Left cardiac atrium (tissue), 4 donors: ENCODE measurements at places on chromosomes 3 and 15. TPM values are rescaled to one million over a fixed set of nuclear protein-coding genes. Genes with fewer than 3 reads are reported as not detected.

USP4 gene
- 37.1 TPM for total RNA-seq

NR2E3 gene
- not detected for total RNA-seq

FYCO1 gene
- 91.9 TPM for total RNA-seq

CEP63 gene
- 31.7 TPM for total RNA-seq

DAZL gene
- total RNA-seq = not detected

- DNase-seq = no peak
Observed at GRCh38 chr15:100759698-100760356, 119.8 kb upstream of the ALDH1A3 start.

DNA sequence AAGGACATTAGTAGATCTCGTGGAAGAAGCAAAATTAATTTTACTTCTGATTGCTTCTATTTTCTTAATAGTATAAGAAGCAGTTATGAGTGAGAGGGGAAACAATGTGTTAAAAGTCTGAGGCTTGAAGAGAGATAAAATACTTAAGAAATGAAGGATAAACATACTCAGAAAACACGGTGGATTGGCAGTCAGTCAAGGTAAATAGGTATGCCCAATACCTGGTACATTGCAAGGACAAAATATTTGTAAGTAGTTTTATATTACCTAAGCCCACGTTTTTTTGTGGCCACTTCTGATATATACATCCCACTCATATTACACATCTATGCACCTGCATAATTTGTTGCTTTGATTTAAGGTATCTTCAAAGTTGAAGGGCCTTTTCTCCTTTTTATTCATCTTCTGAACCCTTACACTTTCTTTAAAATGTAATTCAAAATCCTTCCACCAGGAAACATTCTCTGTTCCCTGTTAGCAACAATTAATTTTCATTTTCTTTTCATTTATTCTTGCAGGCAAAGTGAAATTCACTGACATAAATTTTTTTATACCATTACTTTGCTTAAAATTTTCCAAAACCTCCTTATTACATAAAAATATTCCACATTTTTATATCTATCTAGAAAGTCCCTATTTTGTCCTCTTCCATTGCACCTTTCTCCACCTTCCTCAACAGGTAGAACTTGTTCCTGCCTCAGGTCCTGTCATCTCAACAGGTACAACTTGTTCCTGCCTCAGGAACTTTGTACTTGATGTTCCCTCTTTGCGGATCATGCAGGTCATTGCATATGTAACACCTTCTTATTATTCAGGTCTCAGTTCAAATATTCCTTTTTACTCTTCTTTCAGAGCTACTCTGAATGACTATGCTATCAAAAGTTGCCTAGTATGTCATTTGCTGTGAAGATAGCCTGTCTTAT is 755.7 kb upstream of the ALCAM start:
- no peak for DNase-seq

GRCh38 chr3:100042166-100042981 is 71.9 kb downstream of the FILIP1L start:
- DNase-seq = no peak

GRCh38 chr15:63880744-63881143 is 47.0 kb upstream of the HERC1 start:
- DNase-seq = no peak

GRCh38 chr3:23864931-23865330 is 51.9 kb downstream of the NKIRAS1 start:
- DNase-seq = no peak

DNA sequence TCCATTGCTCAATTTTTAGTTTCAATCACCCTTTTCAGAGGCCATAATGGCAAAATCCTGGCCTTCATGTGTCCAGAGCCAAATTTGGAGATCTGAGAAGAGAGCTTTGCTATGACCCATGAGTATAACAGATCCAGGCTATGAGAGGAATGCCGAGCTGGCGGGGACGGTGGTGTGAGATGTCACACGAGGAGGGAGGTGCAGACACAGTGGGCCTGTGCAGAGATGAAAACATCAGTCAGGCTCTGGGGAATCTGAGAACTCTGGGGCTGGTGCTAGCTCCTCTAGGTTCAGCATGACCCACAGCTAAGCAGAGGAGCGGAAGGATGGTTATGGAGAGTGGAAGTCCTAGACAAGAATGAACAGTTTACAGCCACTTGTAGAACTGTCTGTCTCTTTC is 398.3 kb upstream of the ATP10A start:
- DNase-seq = peak; percentile 71

GRCh38 chr3:109900783-109901182 is 563.4 kb upstream of the DPPA4 start:
- no peak for DNase-seq

- DNase-seq = peak; percentile 87
Observed at GRCh38 chr15:67109141-67110034, 44.0 kb downstream of the SMAD3 start.

GRCh38 chr15:99409097-99409473 is 156.7 kb upstream of the MEF2A start:
- DNase-seq = peak; percentile 72

DNA sequence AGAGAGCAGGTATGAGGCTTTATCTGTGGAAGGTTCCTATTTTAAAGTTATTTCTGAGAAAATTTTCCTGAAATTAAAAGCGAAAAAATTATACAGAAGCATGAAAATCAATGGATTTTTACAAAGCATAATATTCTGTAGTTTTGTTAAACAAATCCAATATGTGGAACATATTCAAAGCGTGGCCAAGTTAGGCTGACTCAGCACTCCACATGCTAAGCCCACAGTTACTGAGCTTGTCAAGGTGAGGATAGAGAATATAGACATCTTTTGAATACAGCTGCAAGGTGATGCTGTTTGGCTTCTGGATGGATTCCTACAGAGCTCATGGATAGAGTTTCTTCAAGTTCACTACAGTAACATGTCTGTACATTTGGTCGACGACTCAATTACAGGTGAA is 302.5 kb downstream of the C3orf38 start:
- DNase-seq = no peak

- DNase-seq = no peak
Observed at GRCh38 chr3:141853629-141854168, 22.7 kb upstream of the ATP1B3 start.

- no peak for DNase-seq
Observed at GRCh38 chr3:55426486-55426885, 60.6 kb downstream of the WNT5A start.

- DNase-seq = no peak
Observed at GRCh38 chr15:45249125-45249780, 2.8 kb upstream of the SLC28A2 start.

DNA sequence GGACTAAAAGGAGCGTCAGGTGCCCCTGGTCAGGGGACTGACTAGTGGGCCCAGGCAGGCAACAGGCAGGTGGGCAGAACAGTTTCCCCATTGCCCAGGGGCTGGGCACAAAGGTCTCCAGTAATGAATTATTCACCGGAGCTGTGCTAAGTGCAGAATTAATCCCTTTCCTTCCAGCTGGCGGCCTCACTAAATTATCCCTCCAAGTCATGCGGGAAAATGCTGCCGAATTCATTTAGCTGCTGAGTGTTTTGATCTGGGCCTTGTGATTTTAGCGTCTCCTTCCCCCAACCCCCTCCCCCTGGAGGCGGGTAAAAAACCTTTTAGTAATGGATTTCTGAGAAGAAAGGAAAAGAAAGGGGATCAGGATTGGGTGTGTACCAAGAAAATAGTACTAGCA is 47.2 kb downstream of the CCDC33 start:
- DNase-seq = no peak

DNA sequence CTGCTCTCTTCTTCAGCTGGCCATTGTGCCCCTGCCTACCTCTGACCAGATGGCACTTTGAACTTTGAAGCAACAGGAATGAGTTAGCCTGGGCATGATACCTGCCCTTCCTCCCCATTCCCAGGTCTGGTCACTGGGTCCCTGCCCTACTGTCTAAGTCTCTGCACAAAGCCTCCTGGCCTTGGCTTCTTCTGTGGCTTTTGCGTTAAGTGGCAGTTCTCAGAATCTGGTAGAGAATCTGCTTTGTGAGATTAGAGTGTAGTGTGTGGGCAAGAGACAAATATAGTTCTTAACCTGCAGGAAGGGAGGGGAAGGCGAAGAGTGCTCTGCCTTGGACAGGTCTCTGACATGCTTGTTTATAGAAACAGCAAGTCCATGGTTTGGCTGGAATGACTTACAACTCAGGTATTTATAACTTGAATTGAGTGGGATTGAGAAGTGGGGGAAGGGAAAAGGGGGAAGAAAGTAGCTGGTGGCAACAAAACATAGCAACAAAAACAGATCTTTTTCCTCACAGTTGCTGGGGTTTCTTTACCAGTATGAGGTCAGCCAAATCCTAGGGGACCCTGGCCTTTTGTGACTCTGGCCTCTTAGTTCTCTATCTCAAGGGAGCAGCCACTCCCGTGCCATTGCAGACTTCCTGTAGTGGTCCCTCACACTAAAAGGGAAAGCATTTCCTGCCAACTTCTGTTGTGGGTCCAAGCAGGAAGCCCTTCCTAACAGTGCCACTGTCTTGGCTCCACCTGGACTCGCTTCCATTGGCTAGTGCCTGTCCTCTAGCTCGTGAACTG is 16.7 kb downstream of the MAPKBP1 start:
- peak; percentile 47 for DNase-seq

DNA sequence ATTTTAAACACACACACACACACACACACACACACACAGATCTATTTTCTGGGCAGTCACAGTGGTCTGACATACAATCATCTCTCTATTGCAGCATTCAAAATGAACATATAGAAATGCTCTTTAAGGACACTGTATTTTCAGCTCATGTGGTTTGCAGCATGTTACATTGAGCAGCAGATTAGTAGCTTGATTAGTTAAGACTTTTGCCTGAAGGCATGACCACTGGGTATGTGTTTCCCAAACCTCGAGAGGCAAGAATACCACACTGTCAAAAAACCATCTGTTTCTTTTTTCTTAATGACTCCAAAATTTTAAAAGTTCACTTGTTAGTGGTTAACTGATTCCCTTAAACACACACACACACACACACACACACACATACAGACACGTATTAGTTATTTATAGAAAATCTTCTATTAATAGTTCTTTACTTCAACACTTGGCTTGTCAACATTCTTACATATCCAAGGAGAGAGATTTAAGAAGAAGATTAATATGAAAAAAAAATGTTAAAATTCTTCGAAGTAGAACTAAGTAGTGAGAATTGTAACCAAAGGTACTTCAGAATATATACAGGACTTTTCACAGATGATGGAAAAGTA is 518.2 kb downstream of the CADM2 start:
- DNase-seq = no peak

DNA sequence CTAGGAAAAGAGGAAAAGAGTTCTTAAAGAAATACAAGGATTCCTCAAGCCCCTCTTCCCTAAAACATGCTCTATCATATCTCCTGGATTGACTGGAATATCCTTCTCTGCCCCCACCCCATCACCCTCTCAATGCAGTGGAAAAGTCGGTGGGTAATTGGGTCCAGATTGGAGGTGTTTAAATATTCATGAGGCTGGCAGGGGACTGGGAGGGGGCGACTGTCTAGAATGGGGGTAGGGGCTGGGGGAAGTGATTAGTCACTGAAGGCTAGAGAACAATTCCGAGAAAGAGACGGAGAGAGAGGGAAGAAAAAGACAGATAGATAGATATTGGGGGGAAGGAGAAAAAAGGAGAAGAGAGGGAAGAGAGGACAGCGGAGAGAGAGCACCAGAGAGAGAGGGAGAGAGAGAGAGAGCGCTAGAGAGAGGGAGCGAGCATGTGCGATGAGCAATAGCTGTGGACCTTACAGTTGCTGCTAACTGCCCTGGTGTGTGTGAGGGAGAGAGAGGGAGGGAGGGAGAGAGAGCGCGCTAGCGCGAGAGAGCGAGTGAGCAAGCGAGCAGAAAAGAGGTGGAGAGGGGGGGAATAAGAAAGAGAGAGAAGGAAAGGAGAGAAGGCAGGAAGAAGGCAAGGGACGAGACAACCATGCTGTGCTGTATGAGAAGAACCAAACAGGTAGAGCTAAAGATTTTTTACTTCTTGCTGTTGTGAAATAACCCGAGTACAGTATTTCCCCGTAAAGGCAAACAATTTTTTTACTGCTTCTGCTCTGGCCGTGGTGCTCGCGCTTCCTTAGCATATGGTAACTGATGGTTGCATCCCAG is at the start of gene GAP43:
GAP43 (plus strand) TSS at position 467 of the 825 bp plus-strand sequence; CDS start at position 647, 180 bp downstream.
- DNase-seq = peak; percentile 48
